Dermis blood vessel endothelial cell (primary cell): ENCODE measurements at places on chromosomes 3 and 15.
A peak's percentile ranks its signal among the peaks of the same experiment; 100 is the strongest.

DNA sequence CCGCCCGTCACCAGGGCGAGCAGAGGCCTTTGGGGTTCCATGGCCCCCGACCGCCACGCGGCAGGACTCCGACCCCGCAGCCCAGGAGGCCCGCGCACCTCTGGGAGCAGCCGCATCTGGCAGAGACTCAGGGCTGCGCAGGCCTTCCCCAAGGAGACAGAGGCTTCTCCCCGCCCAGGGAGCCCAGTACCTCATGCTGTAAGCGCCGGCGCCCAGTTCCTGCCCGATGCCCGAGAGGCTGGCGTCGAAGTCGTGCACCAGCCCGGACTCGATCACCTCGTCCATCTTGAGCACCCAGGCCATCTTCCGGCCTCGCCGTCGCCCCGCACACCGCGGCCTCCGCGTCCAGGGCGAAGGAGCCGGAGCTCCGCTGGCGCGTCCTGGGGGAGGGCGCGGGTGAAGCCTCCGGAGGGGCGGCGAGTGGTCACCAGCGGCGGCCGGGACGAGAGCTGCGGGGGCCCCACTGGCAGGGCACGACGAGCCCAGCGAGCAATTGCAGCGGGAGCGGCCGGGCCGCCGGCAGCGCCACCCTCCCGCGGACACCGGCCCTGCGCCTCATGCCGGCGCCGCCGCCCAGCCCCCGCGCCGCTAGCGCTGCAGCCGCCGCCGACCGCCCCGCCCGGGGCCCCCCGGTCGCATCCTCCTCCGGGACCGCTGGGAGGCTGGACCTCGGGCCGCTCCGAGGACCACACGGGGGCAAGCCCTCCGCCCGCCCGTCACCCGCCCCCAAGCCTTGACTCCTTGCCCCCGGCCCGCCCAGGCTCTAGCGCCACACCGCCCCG lies 468 bp downstream of the UBP1 start:
- DNase-seq = peak; percentile 58

- no peak for DNase-seq
Observed at GRCh38 chr3:33196538-33196937, 22.1 kb downstream of the SUSD5 start.

DNA sequence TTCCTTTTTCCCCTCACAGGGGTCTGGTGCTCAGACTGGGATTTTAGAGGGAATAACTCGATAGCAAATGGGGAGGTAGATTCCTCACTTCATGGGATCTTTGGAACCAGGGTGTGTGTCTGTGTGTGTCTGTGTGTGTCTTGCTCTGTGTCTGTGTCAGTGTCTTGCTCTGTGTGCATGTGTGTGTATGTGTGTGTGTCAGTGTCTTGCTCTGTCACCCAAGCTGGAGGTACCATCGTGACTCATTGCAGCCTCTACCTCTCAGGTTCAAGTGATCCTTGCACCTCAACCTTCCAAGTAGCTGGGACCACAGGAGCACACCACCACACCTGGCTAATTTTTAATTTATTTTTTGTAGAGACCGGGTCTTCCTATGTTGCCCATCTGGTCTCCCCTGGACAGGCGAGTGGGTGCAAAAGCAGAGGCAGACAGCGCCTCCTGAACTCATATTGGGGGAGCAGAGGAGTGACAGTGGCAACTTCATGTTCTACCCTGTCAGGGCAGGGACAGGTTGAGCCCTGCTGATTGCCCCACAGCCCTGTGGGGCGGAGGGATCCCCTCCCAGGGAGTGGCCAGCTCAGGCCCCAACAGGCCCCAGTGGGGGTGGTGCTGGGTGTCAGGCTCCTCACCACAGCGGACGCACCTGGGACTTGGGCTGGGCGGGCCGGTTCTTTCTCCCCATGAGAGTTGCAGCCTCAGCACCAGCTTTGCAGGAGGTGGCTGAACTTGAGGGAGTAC lies 10.4 kb upstream of the SEMA4B start:
- DNase-seq = no peak

- DNase-seq = peak; percentile 85
Observed at GRCh38 chr3:43894176-43895049, 203.7 kb downstream of the ABHD5 start.

- DNase-seq = no peak
Observed at GRCh38 chr3:114727373-114727772, 419.7 kb downstream of the ZBTB20 start.

GRCh38 chr15:51097553-51098330 lies 3.0 kb upstream of the TNFAIP8L3 start:
- DNase-seq = peak; percentile 98

DNA sequence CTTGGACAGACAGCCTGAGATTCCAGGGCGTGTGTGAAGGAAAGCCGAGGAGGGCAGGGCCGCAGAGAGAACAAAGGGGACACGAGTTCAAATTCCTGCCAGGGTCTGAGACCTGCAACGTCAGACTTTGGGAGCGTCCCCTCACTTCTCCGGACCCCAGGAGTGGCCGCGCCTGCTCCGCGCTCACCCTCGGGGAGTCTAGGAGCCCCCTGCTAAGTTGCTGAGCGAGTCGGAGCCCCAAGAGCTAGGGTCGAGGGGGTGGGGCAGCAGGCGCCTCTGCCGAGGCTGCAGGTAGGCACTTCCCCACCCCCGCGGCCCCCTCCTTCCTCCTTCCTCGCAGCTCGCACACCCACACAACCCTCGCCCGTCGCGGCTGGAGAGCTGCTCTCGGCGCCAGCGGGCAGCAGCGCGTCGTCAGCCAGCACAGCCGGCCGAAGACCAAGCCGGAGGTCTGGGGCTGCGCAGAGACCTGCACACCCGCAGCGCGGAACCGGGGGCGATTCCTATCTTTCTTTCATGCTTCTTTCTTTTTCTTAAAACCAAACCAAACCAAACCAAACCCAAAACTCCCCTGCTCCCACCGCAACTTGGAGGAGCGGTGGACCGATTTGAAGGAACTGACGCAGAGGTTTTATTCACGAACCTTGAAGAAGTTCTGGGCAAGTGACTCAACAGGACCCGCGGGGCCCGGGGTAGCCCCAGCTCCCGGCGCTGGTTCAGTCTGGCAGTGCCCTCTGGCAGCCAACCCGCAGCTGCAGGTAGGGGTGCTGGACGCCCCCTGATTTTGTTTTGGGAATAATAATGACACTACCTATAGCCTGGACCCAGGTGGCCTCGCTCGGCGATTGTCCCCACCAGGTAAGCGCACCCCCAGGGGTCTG lies at the start of gene ANKRD34C:
Gene ANKRD34C, plus strand, starts transcription at position 352 of the 881 bp plus-strand sequence. CDS start 10,563 bp downstream, outside the sequence.
- no peak for DNase-seq

DNA sequence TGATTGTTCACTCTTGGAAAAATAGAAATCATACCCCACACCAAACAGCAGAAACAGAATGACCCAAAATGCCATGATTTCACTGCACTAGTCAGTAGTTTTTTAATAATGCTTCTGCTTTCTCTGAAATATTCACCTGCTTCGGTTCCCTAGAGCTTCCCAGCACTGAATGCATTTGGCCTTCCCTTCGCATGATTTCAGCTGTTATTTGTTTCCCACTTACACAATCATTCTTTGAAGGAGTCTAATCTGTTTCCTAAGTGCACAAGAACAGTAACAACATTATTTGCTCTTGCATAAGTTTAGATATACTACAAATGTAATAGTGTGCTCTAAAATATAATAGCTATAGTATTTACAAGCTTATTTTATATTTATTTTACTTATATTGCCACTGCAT lies 178.7 kb downstream of the STAC start:
- no peak for DNase-seq

GRCh38 chr3:196192036-196192523 lies 19.1 kb downstream of the ZDHHC19 start:
- DNase-seq = no peak

- no peak for DNase-seq
Observed at GRCh38 chr15:40819048-40819447, 9.5 kb downstream of the PPP1R14D start.

DNA sequence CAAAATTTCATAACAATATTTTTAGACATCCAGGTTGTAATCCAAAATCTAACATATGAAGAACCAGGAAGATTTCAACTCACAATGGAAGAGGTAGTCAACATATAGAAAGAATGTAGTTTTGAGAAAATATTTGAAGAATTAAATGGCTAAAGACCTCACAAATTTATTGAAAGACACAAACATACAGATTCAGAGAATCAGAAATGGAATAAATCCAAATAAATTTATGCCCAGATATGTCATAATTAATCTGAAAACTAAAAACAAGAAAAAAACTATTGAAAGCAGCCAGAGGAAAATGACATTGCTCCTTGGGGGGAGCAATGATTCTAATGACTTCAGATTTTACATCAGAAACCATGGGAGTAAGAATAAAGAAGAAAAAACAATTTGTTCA lies 75.8 kb downstream of the TCF12 start:
- no peak for DNase-seq

- DNase-seq = no peak
Observed at GRCh38 chr15:88661761-88662556, 23.1 kb downstream of the ISG20 start.

DNA sequence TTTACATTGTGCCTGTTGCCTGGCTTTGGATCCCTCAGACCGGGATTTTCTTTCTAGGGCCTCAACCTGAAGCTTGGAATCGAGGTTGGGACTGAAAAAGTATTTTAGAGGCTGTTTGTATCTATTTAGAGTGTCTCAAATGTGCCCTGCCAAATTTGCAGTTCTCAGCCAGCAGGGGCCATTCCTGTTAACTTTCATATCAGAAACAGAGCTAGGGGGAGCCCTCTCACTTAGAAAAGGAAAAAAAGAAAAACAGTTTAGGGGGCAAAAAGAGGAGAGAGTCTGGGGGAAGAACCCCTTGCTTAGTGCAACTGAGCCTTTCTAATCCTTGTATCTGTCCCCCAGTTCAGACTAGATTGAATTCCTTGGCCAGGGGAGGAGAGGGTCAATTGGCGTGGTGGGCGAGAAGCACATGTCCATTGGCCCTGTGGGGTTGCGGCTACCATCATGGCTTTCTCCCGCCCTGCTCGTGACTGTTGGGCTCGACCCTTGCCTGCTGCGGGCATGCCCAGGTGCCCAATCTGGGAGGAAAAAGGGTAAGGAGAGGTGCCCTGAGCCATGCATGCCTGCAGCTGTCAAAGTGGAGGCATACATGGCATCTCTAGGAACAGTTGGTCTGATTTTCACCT lies 101.6 kb downstream of the CFAP44 start:
- DNase-seq = no peak

- DNase-seq = no peak
Observed at GRCh38 chr3:139310474-139310933, 33.3 kb upstream of the MRPS22 start.

GRCh38 chr3:41026394-41027177 lies 172.7 kb upstream of the CTNNB1 start:
- peak; percentile 59 for DNase-seq

GRCh38 chr3:63290686-63291085 lies 12.6 kb downstream of the SYNPR start:
- no peak for DNase-seq

DNA sequence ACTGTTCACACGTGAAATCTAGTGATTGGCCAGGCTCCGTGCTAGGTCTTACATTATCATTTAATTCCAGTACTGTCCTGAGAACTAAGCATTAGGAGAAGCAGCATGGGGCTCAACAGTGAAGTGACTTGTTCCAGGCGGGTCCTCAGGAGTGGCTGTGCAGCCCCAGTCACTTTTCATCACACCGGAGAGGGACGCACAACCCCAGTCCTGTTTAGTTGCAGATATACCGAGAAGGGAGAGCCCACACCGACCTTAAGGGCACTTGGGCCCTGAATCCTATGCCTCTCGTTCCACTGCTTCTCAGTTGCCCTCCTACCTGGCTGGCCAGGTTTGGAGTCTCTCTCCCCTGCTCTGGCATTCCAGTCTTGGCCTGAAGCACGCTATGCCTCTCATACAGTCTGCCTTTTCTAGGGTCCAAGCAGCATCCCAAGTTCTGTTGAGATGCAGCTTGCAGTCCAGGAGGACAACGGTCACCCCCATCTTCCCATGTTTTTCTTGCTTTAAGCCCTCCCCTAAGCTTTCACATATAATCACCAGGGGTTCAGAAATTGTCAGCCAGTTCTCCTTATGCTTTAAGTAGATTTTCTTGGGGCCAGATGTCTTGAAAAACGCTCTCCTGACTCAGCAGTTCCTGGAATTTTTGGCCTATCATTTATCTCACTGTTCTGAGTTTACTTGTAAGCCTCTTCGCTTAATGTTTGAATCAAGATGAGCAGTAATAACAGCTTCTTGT lies 10.1 kb downstream of the FAM131A start:
- DNase-seq = no peak

- DNase-seq = peak; percentile 8
Observed at GRCh38 chr3:194871864-194872668, 186.4 kb downstream of the FAM43A start.

- no peak for DNase-seq
Observed at GRCh38 chr3:48859206-48859605, 11.5 kb upstream of the PRKAR2A start.

GRCh38 chr3:72162649-72163184 lies 377.8 kb upstream of the PROK2 start:
- DNase-seq = no peak

- peak; percentile 97 for DNase-seq
Observed at GRCh38 chr3:31981206-31982181, at the start of the genes OSBPL10 and ZNF860. Gene OSBPL10 (minus strand): TSS chr3:31981262. CDS start chr3:31981179, 83 bp downstream. Gene ZNF860 (plus strand): TSS chr3:31981750. CDS start chr3:31989080, 7,330 bp downstream.

- no peak for DNase-seq
Observed at GRCh38 chr15:38017721-38018120, 83.3 kb downstream of the TMCO5A start.

GRCh38 chr15:98996624-98997023 lies 11.0 kb downstream of the PGPEP1L start:
- DNase-seq = no peak

GRCh38 chr15:64163659-64164362 lies 989 bp upstream of the PPIB start:
- DNase-seq = peak; percentile 65

DNA sequence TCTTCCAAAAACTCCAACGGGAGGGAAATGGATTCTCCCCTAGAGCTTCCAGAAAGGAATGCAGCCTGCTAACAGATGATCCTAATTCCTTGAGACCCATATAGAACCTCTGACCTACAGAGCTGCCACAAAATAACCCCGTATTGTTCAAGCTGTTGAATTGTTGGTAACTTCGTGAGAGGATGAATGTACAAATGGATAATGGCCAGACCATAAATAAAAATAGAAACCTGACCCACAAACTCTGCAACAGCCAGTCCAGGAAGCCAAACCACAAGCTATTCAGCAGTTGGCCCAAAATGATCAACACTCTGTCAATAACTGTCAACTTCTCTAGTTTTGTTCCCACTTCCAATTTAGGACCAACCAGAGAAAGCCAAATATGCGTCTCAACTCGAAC lies 414.0 kb upstream of the ZNF717 start:
- DNase-seq = no peak
